ENCODE measurements at places on chromosomes 2 and 18.

GRCh38 chr18:75377258-75377657, 50.2 kb downstream of the SMIM21 start:
- no peak for DNase-seq

- DNase-seq: no peak
Observed at GRCh38 chr18:67854340-67854739, 337.8 kb upstream of the DSEL start.

DNA sequence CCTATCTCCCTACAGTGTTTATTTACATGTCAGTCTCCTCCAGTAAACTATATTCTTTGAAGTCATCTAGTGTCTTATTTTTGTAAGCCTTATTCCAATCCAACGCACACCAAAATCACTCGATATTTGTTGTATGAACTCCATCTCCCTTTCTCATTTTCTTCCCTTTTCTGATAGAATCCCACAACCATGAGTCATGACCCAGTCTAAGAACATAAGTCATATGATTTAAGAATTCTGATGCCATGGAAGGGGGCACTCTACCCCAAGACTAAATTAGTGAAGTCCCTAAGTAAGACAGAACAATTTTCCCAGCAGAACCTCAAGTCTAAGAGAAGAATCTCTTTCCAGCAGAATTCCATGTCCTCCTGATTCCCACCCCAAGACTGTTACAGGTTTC, 5.4 kb downstream of the CHMP3 start:
- no peak for DNase-seq

- DNase-seq: peak; percentile 82
Observed at GRCh38 chr18:50268022-50268747, 1.9 kb upstream of the CFAP53 start.

DNA sequence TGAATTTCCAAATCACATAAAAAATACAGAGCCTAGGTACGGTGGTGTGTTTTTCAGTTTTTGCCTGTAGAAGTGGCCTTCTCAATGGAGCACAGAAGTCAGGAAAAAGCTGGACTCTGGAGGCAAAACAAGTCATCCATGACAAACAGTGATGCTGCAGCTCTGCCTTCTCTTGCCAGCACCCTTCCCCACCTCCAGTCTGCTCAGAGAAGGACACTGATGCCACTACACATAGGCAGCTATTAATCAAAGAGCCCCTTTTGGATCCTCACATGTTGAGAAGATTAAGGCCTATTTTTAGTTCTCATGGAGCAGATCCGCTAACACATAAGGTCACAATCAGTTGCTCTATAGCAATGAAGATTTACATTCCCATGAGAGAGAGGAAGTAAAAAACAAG, 181.6 kb upstream of the GALNT5 start:
- DNase-seq: no peak

DNA sequence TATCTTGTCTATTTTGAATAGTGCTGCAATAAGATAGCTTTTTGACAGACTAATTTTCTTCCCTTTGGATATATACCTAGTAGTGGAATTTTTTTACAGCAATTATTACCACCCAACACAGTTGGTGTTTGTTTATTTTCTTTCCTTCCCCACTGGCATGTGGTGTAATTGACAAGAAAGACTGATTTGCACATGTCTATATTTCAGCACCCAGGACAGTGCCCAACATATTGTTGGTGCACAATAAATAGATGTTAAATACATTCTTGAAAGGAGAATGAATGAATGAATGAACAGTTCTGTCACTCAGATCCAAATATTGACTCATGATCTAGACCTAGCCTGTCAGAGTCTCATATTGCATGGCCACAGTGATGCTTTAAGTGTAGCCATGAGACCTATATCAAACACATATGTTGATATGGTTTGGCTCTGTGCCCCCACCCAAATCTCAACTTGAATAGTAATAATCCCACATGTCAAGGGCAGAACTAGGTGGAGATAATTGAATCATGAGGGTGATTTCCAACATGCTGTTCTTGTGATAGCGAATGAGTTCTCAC, 538.2 kb downstream of the NYAP2 start:
- DNase-seq: no peak

DNA sequence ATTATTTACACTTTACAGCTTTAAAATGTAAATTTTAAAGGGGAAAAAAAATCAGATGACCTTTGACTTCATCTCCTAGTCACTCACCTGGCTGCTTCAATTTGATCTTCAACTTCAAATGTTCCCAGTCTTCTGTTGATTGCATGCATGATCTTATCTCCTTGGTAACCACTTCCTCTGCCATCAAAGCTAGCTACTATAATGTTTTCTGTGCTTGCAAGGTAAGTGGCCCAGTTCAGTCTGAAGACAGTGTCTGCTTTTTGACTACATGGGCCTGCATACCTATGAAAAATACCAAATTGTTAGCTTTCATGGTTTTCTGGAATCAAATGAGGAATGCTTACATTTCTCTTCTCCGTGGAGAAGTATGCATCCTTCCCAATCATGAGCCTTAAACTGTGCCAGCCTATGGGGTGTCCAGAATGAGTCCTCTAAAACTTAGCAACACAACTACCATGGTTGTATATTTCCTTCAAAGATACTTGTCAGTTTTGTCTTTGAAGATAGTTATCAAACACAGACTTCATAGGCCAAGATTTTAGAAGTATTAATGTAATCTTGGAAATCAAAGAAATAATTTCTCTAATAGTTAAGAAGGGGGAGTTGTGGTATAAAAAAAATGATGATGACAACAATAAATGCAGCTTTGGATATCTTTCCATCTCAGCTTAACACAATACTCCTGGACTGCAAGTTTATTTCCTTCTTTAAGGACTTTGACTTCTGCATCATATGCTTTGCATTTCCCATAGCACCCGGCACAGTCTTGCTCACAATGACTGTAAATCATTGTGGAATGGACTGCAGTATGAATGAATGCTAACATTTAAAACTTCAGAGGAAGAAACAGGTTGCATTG, 62.1 kb downstream of the DPP4 start:
- DNase-seq: no peak

- no peak for DNase-seq
Observed at GRCh38 chr18:64110692-64111480, 38.0 kb downstream of the LINC00305 start.

GRCh38 chr2:98759827-98760625, 29.1 kb upstream of the MGAT4A start:
- DNase-seq: no peak

- DNase-seq: peak; percentile 27
Observed at GRCh38 chr2:165645930-165646831, 147.9 kb downstream of the GALNT3 start.

- DNase-seq: peak; percentile 91
Observed at GRCh38 chr2:120736624-120737339, 1.1 kb downstream of the GLI2 start.

Data from right hindlimb (tissue), 1 donor.